Activated CD8-positive, alpha-beta memory T cell treated with anti-CD3 and anti-CD28 coated beads for 24 hours (primary cell): ENCODE measurements at places on chromosomes 11 and 22.

GRCh38 chr11:1761110-1761856 is 2.4 kb downstream of the CTSD start:
- no peak for DNase-seq

DNA sequence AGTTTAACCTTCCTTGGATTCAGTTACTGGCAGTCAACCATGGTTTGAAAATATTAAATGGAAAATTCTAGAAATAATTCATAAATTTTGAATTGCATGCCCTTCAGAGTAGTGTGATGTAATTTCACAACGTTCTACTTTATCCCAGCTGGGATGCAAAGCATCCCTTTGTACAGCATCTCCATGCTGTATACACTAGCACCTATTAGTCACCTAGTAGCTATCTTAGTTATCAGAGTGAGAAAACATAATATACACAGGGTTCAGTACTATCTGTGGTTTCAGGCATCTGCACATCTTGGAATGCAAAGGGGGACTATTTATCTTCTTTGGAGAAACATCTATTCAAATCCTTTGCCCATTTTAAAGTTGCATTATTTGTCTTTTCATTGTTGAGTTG is 30.8 kb downstream of the CBL start:
- DNase-seq, result no peak

DNA sequence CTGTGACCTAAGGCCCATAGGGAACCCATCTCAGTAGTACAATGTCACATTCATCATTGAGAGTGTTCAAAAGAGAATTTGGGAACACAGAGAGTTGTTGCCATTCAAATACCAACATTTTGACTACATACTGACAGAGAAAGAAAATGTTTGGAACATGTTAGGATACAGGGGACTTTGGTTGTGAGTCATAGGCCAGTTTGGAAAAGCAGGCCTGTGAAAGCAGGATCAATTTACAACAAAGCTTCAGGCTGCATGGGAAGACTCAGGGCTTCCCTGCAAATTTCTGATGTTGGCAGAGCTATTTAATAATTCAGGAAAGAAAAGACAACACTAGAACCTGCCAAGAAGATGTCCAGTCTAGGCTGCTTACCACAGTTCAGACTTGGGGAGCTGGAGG is 374 bp downstream of the NLRP10 start:
- no peak for DNase-seq

DNA sequence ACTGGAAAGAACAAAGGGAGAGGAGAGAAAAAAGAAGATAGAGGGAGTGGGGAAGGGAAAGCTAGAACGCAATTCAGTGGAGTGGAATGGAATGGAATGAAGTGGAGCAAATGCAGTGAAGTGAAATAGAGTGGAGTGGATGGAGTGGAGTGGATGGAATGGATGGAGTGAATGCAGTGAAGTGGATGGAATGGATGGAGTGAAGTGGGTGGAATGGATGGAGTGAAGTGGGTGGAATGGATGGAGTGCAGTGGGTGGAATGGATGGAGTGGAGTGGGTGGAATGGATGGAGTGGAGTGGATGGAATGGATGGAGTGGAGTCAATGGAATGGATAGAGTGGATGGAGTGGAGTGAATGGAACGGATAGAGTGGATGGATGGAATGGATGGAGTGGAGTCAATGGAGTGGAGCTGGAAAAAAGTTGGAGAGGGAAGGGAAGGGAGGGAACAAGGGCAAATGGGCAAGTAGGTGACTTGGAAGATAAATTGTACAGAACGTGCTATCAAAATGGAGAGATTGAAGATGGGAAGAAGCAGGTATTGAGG is 13.9 kb downstream of the IFITM10 start:
- DNase-seq, result no peak
